ENCODE measurements at places on chromosomes 4 and X.
A peak's percentile ranks its signal among the peaks of the same experiment; 100 is the strongest.

DNA sequence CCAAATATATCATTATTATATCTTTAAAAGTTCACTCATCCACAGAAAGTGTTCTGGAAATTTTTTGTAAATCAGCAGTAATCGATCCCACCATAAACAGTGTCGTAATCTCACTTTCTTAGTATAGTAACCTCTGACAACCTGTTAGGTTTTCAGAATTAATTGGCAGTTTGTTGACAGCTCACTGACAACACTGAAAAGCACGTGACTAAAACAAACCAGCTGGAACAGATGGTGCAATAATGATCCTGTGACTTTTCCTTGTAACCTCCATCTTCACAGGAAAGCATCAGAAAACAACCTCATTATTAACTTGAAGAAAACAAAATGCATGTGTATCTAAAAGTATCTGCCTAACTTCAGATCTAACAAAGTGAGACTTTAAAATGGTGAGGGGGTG, 48.5 kb downstream of the FSTL5 start:
- DNase-seq = no peak

DNA sequence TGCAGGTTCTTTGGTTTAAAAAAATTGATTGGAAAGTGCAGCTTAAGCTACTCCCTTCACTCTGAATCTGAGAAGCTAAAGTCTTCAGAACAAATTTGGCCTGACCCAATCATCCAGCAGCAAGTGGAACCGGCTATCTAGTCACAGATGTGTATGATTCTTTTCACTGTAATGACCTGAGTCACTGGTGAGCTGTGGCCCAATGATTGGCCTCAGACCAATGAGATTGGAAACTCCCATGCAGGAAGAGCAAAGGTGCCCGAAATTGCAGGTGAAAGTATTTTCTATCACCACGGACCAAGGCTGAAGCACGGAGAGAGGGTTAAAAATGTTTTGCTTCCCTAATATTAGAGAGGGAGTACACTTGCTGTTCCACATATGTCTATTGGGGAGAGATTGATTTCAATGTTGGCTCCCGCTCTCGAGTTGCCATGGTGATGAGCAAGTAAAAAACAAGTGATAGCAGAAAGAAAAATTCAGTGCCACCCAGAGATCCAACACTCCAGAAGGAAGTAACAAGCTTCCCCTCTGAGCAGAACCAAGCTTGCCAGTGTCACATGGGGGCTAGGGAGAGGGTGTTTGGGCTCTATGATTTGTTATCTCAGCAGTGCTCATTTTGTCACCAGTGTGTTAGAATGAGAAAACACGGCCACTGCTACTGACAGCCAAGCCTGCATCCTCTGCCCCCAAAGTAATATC, 11.2 kb downstream of the RIPPLY1 start:
- DNase-seq = no peak

DNA sequence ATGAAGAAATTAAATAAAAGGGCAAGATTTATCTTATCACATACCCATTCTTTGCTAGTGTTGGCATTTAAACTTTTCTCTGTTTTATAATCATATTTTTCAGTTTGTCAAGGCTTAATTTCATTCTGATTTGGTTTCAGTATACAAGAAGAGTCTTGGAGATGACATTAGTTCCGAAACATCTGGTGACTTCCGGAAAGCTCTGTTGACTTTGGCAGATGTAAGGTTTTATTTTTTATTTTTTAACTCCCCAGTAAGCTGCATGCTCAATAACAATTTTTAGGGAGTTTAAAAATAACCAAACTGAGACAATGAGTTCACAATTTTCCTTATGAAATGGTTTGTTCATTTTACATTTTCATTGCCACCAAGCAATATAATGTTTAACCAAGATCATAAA, 39.8 kb downstream of the ANXA3 start:
- no peak for DNase-seq

- peak; percentile 26 for DNase-seq
These were observed 97.9 kb upstream of the EOLA2 start for GRCh38 chrX:150036181-150036580.

- no peak for DNase-seq
These were observed 20.2 kb upstream of the SETD7 start for GRCh38 chr4:139576219-139576618.

DNA sequence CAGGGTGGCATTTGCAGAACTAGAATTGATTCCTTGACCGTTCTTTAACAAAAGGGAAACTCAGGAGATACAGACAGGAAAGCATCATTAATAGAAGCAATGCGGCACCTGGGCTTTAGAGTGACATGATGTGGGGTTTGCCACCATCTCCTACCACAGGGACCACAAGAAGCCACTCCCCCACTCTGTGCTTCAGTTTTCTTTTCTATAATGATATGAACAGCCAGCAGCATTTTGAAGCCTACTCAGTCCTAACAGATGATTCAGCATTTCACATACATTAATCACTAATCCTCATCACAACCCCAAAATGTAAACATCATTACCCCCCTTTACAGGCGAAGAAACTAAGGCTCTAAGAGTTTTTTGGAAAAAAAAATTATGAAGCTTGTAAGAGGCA, 22.9 kb downstream of the CCDC149 start:
- no peak for DNase-seq

GRCh38 chrX:39854772-39855747, 242.7 kb downstream of the BCOR start:
- no peak for DNase-seq

- no peak for DNase-seq
These were observed 45.0 kb downstream of the CPZ start for GRCh38 chr4:8637456-8637984.

GRCh38 chrX:31353095-31353494, 281.3 kb upstream of the FTHL17 start:
- peak; percentile 23 for DNase-seq

DNA sequence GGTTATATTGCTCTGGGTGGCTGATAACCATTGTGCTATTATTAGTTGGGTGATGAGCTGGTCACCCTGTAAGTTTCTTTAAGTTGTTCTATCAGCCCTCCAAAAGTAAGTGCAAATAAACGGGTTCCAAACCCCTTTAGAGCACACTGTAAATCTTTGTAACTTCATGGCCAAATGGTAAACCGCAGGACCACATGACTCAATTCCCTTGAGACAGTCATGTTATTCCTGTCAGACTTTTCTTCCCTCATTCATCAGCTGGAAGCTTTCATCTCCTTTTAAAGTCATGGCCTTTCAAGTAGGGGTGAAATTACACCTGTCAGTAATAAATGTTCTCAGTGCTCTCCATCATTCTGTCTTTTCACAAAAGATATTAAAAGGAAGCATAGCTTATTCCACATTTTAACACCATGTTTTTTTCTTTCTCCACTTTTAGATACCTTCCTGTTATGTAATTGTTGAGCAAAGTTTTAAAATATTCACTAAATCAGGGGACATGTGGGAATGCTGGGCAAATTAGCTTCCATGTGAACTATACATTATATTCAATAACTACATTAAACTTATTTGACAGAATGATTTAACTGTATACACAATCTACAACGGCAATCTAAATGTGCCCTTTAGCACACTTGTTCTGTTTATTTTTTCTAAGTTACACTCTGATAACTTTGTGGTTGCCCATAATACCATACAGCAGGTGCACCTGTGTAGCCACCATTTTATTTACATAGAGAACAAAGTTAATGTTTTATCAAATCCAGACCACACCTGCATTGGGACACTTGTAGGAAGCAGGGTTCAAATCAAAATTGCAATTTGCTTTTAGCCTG, 275.5 kb downstream of the CFAP299 start:
- DNase-seq = no peak

- DNase-seq = no peak
These were observed 19.6 kb downstream of the VMA21 start for GRCh38 chrX:151416579-151416978.

GRCh38 chr4:110128029-110128428, 70.4 kb downstream of the ELOVL6 start:
- DNase-seq = no peak

- DNase-seq = no peak
These were observed 113.6 kb downstream of the ZNF518B start for GRCh38 chr4:10343656-10344055.

DNA sequence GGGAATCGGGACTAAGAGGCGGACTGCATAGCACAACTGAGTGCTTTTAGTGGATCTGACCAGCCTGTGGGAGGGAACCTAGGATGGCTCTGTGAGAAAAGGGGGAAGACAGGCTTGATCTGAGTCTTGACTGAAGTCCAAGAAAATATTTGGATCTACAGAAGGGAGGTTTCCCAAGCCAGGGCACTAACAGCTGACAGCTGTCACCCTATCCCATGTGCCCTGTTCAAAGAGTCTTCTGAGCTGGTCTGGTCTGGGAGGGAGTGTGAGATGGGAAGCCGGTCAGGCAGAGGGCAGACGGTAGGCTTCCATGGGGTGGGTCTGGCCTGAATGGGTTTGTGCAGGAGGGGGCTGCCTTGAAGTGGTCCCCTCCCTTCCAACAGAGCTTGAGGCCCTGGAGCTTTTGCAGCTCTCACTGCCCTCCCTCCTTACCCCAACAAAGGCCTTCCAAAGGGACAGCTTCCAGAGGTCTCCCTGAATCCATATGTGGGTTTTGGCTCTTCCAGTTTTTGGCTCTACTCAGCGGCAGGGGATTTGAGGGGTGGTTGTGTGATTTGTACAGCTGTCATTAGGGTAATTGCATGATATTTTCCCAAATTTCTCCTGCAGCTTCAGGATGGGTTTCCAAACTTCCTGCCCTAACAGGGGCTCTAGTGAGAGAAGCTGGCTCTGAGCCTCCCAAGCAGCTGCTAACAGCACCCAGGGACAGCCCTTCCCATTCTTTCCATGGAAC, 643.7 kb downstream of the BCOR start:
- DNase-seq = no peak

DNA sequence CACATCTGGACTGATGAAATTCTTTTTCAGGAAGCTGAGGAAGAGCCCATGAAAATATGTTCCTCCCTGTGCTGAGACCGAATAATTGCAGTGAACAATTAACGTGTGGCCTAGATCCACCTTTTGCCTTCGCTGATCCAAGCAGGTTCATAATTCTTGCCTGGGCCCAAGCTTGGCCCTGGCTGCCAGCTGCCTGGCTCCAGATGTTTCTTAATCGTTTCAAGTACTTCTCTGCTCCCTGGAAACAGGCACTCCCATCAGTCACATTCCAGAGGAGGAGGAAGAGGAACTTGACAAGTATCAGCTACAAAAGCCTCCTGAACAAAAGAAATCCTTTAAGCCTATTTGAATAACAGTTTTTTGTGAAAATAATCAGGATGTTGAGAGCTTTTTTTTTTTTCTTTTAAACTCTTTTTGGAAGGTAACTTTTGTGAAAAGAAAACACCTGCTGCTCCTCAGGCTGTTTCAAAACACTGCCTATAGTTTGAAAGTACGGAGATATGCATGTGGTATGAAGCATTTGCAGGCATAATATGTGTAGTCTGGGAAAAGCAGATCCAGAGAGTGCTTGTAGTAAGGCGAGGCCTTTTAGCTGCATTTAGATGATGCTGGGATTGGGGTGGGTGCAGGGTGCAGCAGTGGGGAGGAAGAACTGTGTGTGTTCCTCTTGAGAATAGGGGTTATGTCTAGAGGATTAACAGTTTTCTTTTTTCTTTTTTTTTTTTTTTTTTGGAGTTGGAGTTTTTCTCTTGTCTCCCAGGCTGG, 154.4 kb downstream of the PTTG2 start:
- no peak for DNase-seq

- no peak for DNase-seq
These were observed 858.8 kb upstream of the FRG1 start for GRCh38 chr4:189081826-189082225.

DNA sequence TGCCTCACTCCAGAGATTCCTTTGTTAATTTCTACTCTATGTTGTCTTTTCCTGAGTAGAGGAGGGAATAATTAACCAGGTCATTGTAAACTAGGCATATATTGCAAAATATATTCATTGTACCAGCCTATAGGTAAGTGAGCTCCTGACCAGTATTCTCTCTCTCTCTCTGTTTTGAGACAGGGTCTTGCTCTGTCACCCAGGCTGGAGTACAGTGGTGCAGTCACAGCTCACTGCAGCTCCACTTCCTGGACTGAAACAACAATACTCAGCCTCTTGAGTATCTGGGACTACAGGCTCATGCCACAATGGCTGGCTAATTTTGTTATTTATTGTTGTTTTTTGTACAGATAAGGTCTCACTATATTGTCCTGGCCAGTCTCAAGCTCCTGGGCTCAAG, 198.3 kb downstream of the ARAP2 start:
- DNase-seq = no peak

DNA sequence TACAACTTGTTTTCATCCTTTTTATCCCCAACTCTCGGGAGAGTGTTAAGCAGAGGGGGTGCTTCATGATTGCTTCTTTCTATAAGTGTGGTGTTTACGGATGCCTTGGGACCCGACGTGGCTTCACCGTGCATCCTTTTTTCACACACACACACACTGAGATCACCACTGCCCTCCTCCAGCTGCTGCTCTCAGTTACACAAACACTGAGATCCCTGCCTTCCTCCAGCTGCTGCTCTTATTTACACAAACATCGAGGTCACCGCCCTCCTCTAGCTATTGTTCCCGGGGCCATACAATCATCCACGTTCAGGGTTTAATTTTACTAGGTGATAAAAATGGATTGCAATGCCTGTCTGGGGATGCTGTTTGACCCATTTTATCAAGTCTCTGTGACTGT, 155.4 kb upstream of the FAM9B start:
- no peak for DNase-seq

DNA sequence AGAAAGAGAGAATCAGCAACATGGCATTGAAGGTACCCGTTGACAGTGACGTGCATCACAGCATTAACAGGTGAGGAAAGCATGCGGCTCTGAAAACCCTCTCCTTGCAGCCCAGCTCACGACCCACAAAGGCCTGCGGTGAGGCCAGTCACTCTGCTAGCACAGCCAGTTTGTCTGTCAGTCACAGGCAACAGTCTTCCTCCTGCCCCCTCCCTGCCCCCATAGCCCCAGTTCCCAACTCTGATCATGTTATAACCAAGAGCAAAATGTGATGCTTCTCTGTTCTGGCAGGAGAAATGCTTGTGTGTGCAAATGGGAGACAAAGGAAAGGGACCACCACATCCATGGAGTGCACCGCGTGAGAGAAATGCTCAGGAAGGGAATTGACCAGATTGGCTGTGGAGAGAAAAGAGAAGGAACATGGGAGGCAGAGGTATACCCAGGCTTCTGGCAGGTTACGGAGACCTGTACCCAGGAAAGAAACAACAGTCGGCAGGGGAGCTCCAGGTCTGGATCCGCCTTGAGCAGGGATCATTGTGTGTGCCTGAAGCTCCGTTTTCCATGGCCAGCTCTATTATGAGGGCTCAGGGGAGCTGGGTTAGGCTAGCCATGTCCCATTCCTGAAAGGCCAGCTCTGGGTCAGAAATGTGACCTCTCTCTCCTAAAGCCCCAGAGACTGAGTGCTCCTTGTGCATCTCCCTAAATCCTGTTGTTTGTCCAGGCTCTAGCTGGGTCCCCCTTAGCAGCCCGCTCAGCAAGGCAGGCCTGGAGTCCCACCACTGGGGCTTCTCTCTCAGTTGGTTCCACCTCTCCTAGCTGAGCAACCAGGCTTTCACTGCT, 139.7 kb upstream of the MAMLD1 start:
- DNase-seq = no peak

Data from RKO (cell line).